ENCODE measurements at places on chromosomes 12 and 14.

GRCh38 chr14:52455291-52456088, 96.8 kb downstream of the TXNDC16 start:
- DNase-seq = no peak

DNA sequence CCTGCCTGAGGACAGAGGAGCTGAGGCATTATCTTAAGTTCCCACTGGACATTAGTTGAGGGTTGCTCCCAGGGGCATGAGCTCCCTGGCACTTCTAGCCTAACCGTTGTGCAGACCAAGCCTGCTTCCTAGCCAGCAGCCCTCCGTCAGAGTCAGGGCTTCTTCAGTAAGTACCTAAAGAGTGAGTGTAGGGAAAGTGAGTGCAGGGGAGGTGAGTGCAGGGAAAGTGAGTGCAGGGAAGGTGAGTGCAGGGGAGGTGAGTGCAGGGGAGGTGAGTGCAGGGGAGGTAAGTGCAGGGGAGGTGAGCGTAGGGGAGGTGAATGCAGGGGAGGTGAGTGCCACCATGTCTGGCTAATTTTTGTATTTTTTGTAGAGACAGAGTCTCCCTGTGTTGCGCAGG, 190.5 kb downstream of the ESRRB start:
- no peak for DNase-seq

DNA sequence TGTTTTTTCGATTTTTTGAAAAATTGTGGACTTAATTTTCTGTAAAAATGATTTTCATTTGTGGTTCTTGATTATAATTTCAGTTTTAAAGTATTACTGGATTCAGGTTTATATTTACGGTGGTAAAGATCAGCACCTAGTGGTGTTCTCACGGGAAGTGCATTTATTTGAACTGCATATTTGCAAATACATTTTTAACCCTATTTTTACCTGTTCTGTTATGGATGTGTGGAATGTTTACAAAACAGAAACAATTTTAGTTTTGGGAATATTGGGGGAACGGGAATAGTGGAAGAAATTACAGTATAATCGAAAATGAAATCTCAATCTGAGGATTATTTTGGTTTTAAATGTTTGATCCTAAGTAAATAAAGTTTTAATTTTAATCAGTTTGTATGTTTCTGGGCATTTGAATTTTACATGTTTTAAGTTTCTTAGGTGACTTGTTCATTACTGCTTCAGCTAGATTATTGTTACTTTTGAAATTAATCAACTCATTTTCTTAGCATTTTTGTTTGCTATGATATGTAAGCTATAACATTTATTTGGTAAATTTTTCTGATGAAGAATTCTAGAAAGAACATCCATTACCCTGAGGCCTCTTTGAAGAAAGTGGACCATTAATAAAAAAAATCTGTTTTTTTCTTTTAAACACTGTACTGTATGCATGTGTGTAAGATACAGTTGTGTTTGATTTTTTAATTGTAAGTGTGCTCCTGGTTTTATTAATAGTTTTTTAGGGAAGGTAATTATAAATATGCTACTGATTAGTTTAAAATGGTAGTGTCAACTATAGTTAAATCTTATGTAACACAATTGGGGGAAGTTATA, 942 bp downstream of the ATF7IP start:
- peak; percentile 68 for DNase-seq

- DNase-seq = no peak
Observed at GRCh38 chr14:94100847-94101246, 9.7 kb upstream of the IFI27 start.

DNA sequence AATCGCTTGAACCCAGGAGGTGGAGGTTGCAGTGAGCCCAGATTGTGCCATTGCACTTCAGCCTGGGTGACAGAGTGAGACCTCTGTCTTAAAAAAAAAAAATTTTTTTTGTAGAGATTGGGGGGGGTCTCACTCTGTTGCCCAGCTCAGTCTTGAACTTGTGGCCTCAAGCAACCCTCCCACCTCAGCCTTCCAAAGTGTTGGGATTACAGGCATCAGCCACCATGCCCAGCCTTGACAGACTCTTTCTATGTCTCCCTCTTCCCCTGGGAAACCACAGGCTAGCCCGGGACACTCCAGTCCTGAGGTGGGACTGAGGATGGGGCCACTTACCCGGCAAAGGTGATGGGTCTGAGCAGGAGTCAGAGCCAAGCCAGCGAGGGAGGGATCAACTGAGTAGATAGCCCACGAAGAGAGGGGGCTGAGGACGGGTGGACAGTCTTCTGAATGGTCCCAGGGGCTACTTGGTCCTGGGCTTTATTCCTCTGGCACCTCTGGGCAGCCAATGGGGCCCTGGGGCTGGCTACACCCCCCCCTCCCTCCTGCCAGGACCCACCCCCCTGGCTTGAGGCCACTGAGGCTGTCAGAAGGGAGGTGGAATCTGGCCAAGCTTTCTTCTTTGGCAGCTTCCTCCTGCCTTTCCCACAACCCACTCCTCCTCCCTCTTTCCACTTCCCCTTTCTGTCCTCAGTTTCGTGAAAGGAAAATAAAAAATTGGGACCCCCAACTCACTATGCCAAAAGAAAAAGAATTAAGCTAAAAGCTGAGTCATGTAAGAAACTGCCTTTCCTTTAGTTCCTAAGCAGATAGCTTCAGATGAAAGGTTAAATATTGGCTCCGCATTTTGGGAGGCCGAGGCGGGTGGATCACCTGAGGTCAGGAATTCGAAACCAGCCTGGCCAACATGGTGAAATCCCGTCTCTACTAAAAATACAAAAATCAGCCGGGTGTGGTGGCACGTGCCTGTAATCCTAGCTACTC, at the start of gene SDS:
SDS (minus strand) TSS at position 453 of the 981 bp plus-strand sequence. CDS start 4,179 bp downstream, outside the sequence.
- DNase-seq = peak; percentile 82

Measured in muscle of leg (tissue), 16 donors.